Subcutaneous preadipocyte (primary cell): ENCODE measurements at places on chromosomes 4 and X. TPM values are rescaled to one million over a fixed set of nuclear protein-coding genes. Genes with fewer than 3 reads are reported as not detected.

CT45A1 gene
- not detected in 2 replicates for total RNA-seq

SATL1 gene
- not detected in 2 replicates for total RNA-seq

FGD1 gene
- 8.5 and 11.7 TPM in 2 replicates for total RNA-seq

ADAM29 gene
- not detected in 2 replicates for total RNA-seq

TMEM144 gene
- 5.9 and 6.6 TPM in 2 replicates for total RNA-seq

EDA gene
- total RNA-seq: 0.59 and 0.73 TPM in 2 replicates

OPRPN gene
- total RNA-seq: not detected in 2 replicates

CC2D2A gene
- total RNA-seq: 24.6 and 25.2 TPM in 2 replicates

TBC1D9 gene
- 26.8 and 40.5 TPM in 2 replicates for total RNA-seq
